Endothelial cell of umbilical vein (primary cell): ENCODE measurements at places on chromosomes 1 and 21. TPM values are rescaled to one million over a fixed set of nuclear protein-coding genes. Genes with fewer than 3 reads are reported as not detected.

Gene PLEKHG5
- total RNA-seq = 56.9 and 68.3 TPM in 2 replicates

Gene A3GALT2
- total RNA-seq = not detected in 2 replicates

Gene PSMD4
- total RNA-seq = 181 and 184 TPM in 2 replicates

Gene TXNIP
- total RNA-seq = 7.6 and 9.1 TPM in 2 replicates

Gene CDK18
- 0.32 and 1.2 TPM in 2 replicates for total RNA-seq

Gene KDF1
- not detected in 2 replicates for total RNA-seq

Gene HAO2
- total RNA-seq = not detected in 2 replicates

Gene AGO1
- total RNA-seq = 31.0 TPM in 2 replicates

Gene KRTAP10-12
- total RNA-seq = not detected in 2 replicates

Gene IKBKE
- total RNA-seq = 16.2 and 20.7 TPM in 2 replicates

Gene TMEM81
- total RNA-seq = 2.9 TPM in 2 replicates

Gene TMEM54
- total RNA-seq = 14.8 and 23.6 TPM in 2 replicates

Gene AK2
- 131 and 134 TPM in 2 replicates for total RNA-seq

Gene RAVER2
- total RNA-seq = 10.3 and 13.9 TPM in 2 replicates

Gene FAM72D
- 3.2 and 3.3 TPM in 2 replicates for total RNA-seq

Gene BTBD8
- total RNA-seq = 1.5 and 1.7 TPM in 2 replicates

Gene FAM3B
- not detected in 2 replicates for total RNA-seq

Gene ATP8B2
- 60.0 and 64.7 TPM in 2 replicates for total RNA-seq

Gene TMEM269
- not detected in 2 replicates for total RNA-seq

Gene KRTAP11-1
- total RNA-seq = not detected in 2 replicates
